ENCODE measurements at places on chromosomes 11 and 22. TPM values are rescaled to one million over a fixed set of nuclear protein-coding genes. Genes with fewer than 3 reads are reported as not detected.

NLRP14 gene
- total RNA-seq: 0.05 TPM

DNA sequence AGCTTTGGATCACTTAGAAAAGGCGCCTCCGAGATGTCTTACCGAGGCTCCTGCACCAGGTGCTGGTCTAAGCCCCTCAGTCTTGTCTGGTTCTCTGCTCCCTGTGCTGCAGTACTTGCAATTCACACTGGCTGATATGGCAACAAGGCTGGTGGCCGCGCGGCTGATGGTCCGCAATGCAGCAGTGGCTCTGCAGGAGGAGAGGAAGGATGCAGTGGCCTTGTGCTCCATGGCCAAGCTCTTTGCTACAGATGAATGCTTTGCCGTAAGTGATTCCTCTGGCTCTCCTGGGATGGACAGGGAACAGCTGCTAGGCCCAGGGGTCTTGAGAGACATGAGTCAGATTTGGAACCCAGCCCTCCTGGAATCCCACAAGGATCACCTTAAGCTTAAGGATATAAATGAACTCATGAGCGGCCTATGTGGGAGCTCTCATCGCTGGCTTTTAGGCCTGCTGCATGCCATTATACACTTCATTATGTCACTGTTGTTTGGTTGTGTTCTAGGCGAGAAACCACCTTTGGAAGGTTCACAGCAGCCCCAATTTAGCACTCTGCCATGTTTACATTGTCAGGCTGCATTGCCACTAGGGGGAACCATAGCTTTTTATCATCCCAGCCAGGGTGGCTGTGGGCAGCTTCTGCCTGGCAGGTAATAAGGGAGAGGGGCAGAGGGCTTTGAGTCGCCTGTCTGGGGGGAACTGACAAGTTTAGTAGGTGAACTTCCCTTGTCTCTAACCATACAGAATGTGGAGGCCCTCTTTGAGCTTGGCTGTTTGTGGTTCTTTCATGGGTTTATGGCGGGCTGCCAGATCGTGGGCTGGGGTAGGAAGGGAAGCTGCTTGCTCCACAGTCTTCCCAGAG lies 8.5 kb downstream of the ACAD8 start:
- H3K4me3 ChIP-seq: no peak overlapping the region
- 0 out of 2 replicates have a peak, but pooled peaks cover 3% of the 10 kb centered on the region for H3K36me3 ChIP-seq
- H3K27ac ChIP-seq: no peak overlapping the region
- DNase-seq: no peak
- H3K4me1 ChIP-seq: peaks cover 3% of the 10 kb centered on the region

DNA sequence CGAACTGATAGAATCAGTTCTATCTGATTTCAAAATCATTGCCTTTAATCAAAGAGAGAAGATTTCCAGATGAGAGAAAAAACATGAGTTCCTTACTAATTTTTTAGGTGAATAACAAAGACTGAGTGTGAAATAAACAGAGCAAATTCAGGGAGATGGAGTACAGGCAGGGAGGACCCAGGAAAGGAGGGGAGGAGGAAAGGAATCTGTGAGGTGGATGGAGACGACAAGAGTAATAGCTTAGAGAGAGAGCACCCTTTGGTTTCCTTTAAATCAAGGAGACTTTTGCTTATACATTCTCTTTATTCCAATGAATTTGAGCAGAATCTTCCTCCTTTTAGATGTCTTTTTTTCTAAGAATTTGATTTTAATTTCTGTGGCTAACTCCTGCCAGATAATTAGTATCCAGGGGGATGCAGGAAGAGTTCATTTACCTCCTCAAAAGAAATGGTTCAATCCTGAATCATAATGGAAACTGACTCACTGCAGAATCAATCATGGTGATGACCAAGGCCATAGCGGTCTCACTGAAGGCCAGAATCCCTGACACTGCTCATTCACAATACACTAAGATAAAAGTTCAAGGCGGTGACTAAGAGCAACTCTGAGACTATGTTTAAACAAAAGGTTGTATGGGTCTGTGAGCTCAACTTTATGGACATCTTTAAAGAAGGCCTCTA lies 234.0 kb upstream of the ZC3H12C start:
- no peak overlapping the region for H3K4me3 ChIP-seq
- no peaks in the 10 kb centered on the region for H3K27me3 ChIP-seq
- H3K4me1 ChIP-seq: peaks cover 6% of the 10 kb centered on the region
- H3K27ac ChIP-seq: no peak overlapping the region

DNA sequence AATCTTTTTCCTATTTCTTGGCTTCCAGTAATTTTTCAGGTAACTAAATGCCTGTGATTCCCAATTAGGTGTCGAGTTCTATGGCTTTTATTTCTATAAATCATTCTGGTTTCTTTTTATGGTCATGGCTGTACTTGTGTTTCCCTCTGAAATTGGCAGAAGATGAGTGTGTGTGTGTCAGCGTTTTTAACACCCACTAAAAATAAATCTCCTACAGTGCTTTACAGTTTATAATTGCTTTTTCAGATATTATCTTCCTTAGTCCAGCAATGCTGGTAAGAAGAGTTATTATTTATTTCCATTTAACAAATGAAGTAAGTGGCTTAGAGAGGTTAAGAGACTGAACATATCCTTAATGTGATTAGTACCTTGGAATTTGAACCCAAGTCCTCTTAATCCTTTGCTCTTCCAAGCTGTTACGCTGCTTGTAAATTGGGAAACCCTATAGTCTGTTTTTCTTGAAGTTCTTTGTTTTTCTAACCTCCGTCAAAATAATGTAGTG lies 125.2 kb downstream of the TEAD1 start:
- no peak overlapping the region for H3K4me3 ChIP-seq
- H3K36me3 ChIP-seq: no peaks in the 10 kb centered on the region
- DNase-seq: no peak

- no peaks in the 10 kb centered on the region for H3K36me3 ChIP-seq
- no peaks in the 10 kb centered on the region for H3K27me3 ChIP-seq
- no peak for DNase-seq
- no peaks in the 10 kb centered on the region for H3K4me1 ChIP-seq
- no peak overlapping the region for H3K27ac ChIP-seq
Observed at GRCh38 chr11:61626580-61627380, 45.9 kb upstream of the SYT7 start.

Data from GM12878 (cell line).